Calu3 (cell line): ENCODE measurements at places on chromosomes 12 and 14. TPM values are rescaled to one million over a fixed set of nuclear protein-coding genes. Genes with fewer than 3 reads are reported as not detected.

The TC2N gene
- 82.7 and 86.6 TPM in 2 replicates for total RNA-seq

The FITM1 gene
- total RNA-seq, result 0.47 and 0.98 TPM in 2 replicates

The LBHD2 gene
- not detected in 2 replicates for total RNA-seq

The RPL10L gene
- not detected in 2 replicates for total RNA-seq

DNA sequence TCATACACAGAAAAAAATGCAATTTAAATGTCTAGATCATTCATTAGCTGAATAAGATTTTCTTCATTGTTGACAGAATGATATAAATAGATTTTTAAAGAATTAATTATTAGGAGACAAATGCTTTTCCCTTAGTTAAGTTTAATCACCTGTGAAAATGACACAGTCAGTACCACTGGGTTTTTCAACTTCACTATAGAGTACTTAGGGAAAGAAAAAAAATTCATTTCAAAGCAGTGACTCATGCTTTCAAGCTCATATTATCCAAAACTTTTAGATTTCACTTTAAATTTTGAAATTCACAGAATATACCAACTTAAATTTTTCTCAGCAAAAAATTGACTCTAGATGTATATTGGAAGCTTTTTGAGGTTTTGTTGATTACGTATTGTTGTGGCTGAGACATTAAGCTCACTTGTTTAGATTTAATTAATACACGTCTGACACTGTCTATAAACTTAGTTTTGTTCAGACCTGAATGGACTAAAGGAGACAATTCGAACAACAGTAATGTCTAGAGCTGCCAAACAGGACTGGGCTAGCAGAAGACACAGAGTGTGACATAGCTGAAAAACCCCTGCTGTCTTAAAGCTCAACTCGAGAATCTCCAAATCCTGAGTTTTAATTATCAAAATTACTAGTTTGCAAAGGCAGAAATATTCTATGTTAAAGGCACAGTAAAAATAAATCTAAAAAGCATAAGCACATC lies 1.6 kb downstream of the MGAT4C start:
- no peak overlapping the region for H3K4me3 ChIP-seq
- peaks cover 4% of the 10 kb centered on the region for H3K4me1 ChIP-seq
- no peak overlapping the region for H3K27ac ChIP-seq
- no peak for DNase-seq

DNA sequence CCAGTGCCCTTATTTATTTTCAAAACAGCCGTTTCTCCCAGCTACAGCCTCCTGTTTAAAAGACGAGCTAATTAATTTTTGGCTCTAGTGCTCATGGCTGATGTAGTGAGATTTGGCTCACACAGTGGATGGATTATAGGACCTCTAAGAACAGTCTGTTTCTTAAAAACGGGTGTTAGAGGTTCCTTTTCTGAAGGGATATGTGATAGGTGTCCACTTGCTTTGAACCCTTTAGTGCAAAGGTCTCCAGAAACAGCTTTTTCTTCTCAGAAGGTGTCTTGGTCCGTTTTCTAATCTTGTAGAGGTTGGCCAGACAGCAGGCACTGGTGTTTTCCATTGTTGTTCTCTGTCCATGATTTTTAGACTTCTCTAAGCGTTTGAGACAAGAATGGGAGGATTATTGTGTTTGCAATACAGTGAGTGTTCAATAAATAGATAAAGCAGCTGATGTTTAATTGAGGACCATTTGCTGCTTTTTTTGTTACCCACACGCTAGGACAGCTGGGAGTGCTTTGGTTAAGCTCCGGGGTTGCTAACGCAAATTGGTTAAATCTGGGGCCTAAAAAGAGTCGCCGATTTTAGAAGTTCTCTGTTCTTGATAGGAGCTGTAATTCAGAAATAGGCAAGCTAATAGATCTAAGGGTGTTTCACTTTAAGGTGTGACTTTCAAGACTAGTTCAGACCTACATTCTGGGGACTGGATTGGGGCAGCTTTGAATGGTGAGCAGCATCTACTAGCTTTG lies 1.0 kb downstream of the BORCS5 start:
- peaks cover 20% of the 10 kb centered on the region for H3K36me3 ChIP-seq
- peak overlapping the region; percentile 82 for H3K4me3 ChIP-seq
- DNase-seq, result no peak
- H3K4me1 ChIP-seq, result peaks cover 16% of the 10 kb centered on the region
- H3K27me3 ChIP-seq, result no peaks in the 10 kb centered on the region

GRCh38 chr14:76962303-76962660 lies 66.2 kb downstream of the IRF2BPL start:
- no peaks in the 10 kb centered on the region for H3K27me3 ChIP-seq
- DNase-seq, result no peak
- peaks cover 59% of the 10 kb centered on the region for H3K4me1 ChIP-seq
- H3K36me3 ChIP-seq, result peaks cover 14% of the 10 kb centered on the region
- peak overlapping the region; percentile 75 for H3K4me3 ChIP-seq

DNA sequence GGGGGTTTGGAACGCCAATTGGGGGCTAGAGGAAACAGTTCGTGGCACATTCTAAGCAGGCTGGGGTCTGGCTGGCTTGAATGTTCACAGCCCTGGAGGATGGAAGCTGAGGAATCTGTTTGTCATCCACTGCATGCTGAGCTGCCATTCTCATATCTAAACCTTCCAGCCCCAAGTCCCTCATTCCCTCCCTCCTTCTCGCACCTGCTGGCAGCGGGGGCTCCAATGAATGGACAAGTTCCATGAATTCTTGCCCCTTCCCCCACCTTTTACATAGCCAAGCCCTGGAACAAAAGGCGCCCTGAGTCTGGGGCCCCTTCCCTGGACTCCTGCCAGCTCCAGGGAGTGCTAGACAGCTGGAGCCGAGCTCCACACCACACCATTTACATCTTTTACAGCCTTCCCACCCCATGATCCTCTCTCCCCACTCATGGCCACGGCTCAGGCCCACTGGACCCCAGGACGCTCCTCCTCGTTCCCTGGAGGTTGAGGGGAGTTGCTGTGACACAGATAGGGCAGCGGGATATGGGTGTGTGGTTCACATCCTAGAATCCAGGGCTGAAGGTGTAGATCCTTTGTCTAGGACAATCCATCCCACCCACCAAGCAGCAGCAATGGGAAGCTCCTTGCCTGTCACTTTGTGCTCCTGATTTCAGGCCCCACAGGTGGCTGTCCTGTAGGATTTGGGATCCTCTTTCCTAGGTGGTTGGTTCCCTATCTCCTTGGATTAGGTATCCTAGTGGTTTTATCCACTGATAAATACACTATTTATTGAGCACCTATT lies 21.7 kb upstream of the VRTN start:
- H3K27me3 ChIP-seq, result peaks cover 36% of the 10 kb centered on the region
- H3K36me3 ChIP-seq, result no peaks in the 10 kb centered on the region
- no peaks in the 10 kb centered on the region for H3K4me1 ChIP-seq
- H3K27ac ChIP-seq, result no peak overlapping the region
- DNase-seq, result no peak

GRCh38 chr12:57756406-57757341 lies 1.8 kb downstream of the MARCHF9 start:
- H3K27me3 ChIP-seq, result no peaks in the 10 kb centered on the region
- peak overlapping the region; percentile 67 for H3K4me3 ChIP-seq
- H3K36me3 ChIP-seq, result peaks cover 58% of the 10 kb centered on the region
- H3K4me1 ChIP-seq, result peaks cover 39% of the 10 kb centered on the region

- no peaks in the 10 kb centered on the region for H3K4me1 ChIP-seq
- no peak overlapping the region for H3K4me3 ChIP-seq
- no peaks in the 10 kb centered on the region for H3K27me3 ChIP-seq
- no peak for DNase-seq
- peaks cover 32% of the 10 kb centered on the region for H3K36me3 ChIP-seq
- H3K27ac ChIP-seq, result no peak overlapping the region
Measured at GRCh38 chr12:48954841-48955501, 2.3 kb downstream of the ARF3 start.

DNA sequence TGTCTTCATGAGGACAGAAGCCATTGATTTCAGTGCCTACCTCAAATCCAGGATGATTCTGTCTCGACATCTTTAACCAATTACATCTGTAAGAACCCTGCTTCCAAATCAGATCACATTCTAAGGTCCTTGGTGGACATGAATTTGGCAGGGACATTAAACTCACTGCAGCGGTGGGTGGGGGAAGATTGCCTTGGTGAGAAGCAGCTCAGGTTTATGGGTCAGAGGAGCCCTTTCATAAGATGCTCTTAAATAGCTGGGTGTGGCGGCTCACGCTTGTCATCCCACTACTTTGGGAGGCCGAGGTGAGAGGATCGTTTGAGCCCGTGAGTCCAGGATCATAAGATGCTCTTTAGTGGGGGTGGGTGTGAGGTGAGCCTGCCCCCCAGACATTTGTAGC lies 42.9 kb downstream of the ELK3 start:
- peaks cover 9% of the 10 kb centered on the region for H3K4me1 ChIP-seq
- H3K27me3 ChIP-seq, result no peaks in the 10 kb centered on the region
- H3K4me3 ChIP-seq, result no peak overlapping the region
- DNase-seq, result no peak
